Thoracic aorta (tissue), 2 donors: ENCODE measurements at places on chromosomes 5 and 9. TPM values are rescaled to one million over a fixed set of nuclear protein-coding genes. Genes with fewer than 3 reads are reported as not detected.
A peak's percentile ranks its signal among the peaks of the same experiment; 100 is the strongest.

The SLC9A3 gene
- 1.6 TPM for total RNA-seq

The IFNA21 gene
- not detected for total RNA-seq

The ANKRD31 gene
- total RNA-seq: not detected

The PRLR gene
- 0.71 TPM for total RNA-seq

DNA sequence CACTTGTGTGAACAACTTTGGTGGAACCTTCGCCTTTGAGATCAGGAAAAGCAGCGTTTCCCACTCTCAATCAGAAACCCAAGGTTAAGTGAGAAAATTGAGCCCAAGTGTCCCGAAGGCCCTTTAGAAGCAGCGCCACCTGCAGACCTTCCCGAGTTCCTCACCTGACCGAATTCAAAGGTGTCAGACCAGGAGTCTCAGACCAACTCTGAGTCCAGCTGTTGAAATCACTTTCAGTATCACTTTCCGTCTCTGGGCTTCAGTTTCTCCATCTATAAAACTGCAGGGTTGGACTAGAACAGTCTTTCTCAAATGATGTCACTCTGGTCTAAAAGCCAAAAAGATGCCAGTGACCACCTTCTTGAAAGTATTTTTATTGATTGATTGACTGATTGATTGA lies 31.7 kb upstream of the GRHPR start:
- DNase-seq: no peak
- H3K4me3 ChIP-seq: no peak overlapping the region
- no peaks in the 10 kb centered on the region for H3K36me3 ChIP-seq
- H3K4me1 ChIP-seq: no peaks in the 10 kb centered on the region

DNA sequence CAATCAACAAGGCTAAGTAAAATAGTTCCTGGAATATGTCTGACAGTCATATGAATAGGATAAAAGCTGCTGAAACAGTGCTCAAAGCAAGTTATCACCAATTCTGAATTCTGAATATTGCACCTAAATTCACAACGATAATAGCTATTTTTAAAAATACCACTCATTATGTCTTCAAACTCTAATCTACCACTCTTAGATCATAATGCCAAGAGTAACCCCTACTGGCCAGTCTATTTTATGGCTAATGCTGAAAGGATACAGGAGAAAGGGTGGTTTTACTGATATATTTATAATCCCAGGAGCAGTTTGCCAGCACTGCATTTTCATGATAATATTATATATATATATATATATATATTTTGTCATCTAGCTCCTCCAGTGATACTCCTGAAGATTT lies 232.8 kb downstream of the PDE4D start:
- H3K4me1 ChIP-seq: peaks cover 24% of the 10 kb centered on the region
- DNase-seq: no peak
- no peak overlapping the region for H3K27ac ChIP-seq
- no peaks in the 10 kb centered on the region for H3K36me3 ChIP-seq
- H3K4me3 ChIP-seq: no peak overlapping the region

GRCh38 chr5:158308429-158309025 lies 449.6 kb upstream of the CLINT1 start:
- DNase-seq: no peak
- no peaks in the 10 kb centered on the region for H3K36me3 ChIP-seq
- no peaks in the 10 kb centered on the region for H3K27me3 ChIP-seq
- H3K4me3 ChIP-seq: no peak overlapping the region
- H3K27ac ChIP-seq: no peak overlapping the region

GRCh38 chr9:107809871-107810460 lies 320.4 kb upstream of the KLF4 start:
- H3K4me1 ChIP-seq: no peaks in the 10 kb centered on the region
- no peaks in the 10 kb centered on the region for H3K27me3 ChIP-seq
- no peak for DNase-seq
- no peak overlapping the region for H3K4me3 ChIP-seq
- H3K36me3 ChIP-seq: no peaks in the 10 kb centered on the region

DNA sequence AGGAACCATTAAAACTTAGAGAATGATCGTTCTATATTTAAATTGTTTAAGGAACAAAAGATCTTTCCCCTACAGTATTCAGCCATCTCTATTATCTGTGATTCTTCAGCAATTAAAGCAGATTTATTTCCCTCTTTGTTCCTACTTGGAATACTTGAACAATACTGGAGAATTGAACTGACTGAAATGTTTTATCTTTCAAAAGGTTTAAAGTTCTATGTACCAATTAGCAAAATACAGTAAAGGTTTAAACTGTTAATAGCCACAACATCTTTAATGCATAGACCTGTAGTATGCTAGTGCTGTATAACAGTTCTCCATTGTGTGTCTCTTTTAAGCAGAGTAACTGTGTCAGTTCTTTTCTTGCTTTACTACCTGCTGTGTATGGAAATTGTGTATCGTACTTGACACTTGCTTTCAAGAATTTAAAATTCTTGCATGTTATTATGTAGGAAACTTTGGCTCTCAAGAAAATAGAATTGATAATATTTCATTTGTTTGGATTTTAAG lies 54.0 kb downstream of the NDUFS4 start:
- H3K27me3 ChIP-seq: no peaks in the 10 kb centered on the region
- no peaks in the 10 kb centered on the region for H3K36me3 ChIP-seq
- H3K4me1 ChIP-seq: no peaks in the 10 kb centered on the region

DNA sequence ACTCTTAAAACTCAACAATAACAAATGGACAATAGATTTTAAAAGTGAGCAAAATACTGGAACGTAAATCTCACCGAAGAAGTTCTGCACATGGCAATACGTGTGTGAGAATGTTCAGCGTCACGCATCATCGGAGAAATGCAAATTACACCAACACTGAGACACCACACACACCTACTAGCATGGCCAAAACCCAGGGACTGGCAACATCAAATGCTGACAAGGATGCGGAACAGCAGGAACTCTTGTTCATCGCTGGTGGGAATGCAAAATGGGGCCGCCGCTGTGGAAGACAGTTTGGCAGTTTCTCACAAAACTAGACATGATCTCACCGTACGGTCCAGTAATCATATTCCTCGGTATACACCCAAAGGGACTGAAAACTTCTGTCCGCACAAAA lies 21.6 kb upstream of the CLPTM1L start:
- no peaks in the 10 kb centered on the region for H3K36me3 ChIP-seq
- no peak overlapping the region for H3K27ac ChIP-seq
- no peak for DNase-seq
- no peaks in the 10 kb centered on the region for H3K27me3 ChIP-seq

DNA sequence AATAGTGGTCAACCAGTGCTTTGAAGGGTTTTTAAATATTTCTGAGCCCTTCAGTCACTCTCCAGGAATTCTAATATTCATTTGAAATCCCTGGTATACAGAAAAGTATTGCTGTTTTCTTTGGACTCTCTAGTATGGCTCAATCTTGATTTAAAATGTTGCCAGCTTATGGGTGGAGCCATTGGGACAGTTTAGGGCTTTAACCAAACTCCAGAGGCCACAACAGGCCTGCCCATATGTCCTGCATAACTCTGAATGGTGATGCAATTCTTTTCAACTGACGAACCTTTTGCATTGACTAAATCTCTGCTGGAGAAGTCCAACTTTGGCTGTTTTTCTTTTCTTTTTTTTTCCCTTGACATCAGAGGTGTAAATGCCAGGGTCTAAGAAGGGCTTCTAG lies 10.3 kb upstream of the ANKHD1 start:
- no peak overlapping the region for H3K4me3 ChIP-seq
- H3K36me3 ChIP-seq: no peaks in the 10 kb centered on the region
- no peaks in the 10 kb centered on the region for H3K27me3 ChIP-seq
- DNase-seq: no peak
- no peak overlapping the region for H3K27ac ChIP-seq

DNA sequence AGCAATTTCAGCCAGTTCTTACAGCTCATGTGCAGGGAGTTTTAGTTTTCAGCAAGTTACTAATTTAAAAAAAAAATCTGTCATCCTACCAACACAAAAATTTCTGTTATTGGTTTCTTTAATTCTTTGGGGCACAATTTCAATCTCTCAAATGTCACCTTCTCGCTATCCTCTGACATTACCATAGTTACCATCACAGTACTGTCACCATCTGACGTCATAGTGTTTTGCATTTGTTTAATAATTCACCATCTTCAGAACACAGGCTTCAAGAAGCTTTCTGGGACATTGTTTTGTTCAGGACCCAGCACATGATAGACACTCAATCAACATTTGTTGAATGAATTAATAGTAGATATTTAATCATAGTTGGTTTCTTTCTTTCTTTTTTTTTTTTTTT lies 155.1 kb downstream of the PDZD2 start:
- no peaks in the 10 kb centered on the region for H3K27me3 ChIP-seq
- H3K4me1 ChIP-seq: no peaks in the 10 kb centered on the region
- no peak overlapping the region for H3K4me3 ChIP-seq
- H3K27ac ChIP-seq: no peak overlapping the region
- H3K36me3 ChIP-seq: no peaks in the 10 kb centered on the region
- DNase-seq: no peak

DNA sequence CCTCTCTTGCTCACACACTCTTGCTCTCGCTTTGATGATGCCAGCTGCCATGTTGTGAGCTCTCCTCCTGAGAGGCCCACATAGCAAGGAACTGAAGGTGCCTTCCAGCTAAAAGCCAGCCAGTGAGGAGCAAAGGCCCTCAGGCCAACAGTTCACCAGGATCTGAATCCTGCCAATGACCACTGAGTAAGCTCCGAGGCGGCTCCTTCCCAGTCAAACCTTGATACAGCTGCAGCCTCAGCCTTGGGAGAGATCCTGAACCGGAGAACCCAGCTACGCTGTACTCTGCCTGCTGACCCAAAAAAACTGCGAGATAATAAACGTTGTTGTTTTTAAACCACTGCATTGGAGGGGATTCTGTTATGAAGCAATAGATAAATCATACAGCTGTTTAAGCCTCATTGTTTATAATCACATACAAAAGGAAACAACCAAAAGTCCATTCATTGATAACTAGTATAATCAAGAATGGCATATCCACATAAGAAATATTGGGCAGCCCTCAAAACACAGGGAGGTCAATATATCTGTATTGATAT lies 49.0 kb upstream of the IFNK start:
- no peaks in the 10 kb centered on the region for H3K27me3 ChIP-seq
- no peak for DNase-seq
- peaks cover 19% of the 10 kb centered on the region for H3K4me1 ChIP-seq
- no peak overlapping the region for H3K4me3 ChIP-seq
- H3K27ac ChIP-seq: no peak overlapping the region

- DNase-seq: no peak
- H3K4me3 ChIP-seq: no peak overlapping the region
- no peaks in the 10 kb centered on the region for H3K4me1 ChIP-seq
- no peak overlapping the region for H3K27ac ChIP-seq
- H3K36me3 ChIP-seq: no peaks in the 10 kb centered on the region
Measured at GRCh38 chr9:118473521-118473920, 769.3 kb downstream of the TLR4 start.

GRCh38 chr5:116374434-116374852 lies 200.2 kb downstream of the SEMA6A start:
- DNase-seq: no peak
- no peak overlapping the region for H3K4me3 ChIP-seq
- H3K4me1 ChIP-seq: no peaks in the 10 kb centered on the region
- no peaks in the 10 kb centered on the region for H3K36me3 ChIP-seq

DNA sequence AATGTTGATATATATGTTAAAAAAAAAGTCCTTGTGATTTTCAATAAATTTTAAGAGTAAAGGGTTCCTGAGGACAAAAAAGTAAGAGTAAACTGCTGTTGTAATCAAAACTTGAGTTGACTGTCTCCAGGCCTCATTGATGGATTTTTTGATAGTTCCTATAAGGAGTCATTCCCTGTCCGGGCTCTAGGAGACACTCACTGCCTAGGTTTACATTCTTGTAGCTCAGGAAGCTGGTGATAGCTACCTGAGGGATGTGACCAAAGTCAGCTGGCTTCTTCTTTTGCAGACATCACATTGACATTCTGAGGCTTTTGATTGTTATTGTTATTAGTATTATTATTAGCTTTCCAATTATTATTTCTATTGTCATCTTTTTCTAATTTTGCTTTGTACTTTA lies 116.5 kb upstream of the FBXL7 start:
- DNase-seq: no peak
- no peak overlapping the region for H3K4me3 ChIP-seq
- no peaks in the 10 kb centered on the region for H3K27me3 ChIP-seq
- no peaks in the 10 kb centered on the region for H3K36me3 ChIP-seq
- H3K4me1 ChIP-seq: no peaks in the 10 kb centered on the region

GRCh38 chr9:132356324-132356924 lies 1.6 kb upstream of the SETX start:
- no peak overlapping the region for H3K27ac ChIP-seq
- no peaks in the 10 kb centered on the region for H3K27me3 ChIP-seq
- DNase-seq: no peak

GRCh38 chr9:81890104-81890503 lies 38.1 kb upstream of the SPATA31D4 start:
- H3K4me3 ChIP-seq: no peak overlapping the region
- H3K27ac ChIP-seq: no peak overlapping the region
- no peak for DNase-seq
- H3K4me1 ChIP-seq: no peaks in the 10 kb centered on the region
- no peaks in the 10 kb centered on the region for H3K36me3 ChIP-seq
- H3K27me3 ChIP-seq: no peaks in the 10 kb centered on the region

DNA sequence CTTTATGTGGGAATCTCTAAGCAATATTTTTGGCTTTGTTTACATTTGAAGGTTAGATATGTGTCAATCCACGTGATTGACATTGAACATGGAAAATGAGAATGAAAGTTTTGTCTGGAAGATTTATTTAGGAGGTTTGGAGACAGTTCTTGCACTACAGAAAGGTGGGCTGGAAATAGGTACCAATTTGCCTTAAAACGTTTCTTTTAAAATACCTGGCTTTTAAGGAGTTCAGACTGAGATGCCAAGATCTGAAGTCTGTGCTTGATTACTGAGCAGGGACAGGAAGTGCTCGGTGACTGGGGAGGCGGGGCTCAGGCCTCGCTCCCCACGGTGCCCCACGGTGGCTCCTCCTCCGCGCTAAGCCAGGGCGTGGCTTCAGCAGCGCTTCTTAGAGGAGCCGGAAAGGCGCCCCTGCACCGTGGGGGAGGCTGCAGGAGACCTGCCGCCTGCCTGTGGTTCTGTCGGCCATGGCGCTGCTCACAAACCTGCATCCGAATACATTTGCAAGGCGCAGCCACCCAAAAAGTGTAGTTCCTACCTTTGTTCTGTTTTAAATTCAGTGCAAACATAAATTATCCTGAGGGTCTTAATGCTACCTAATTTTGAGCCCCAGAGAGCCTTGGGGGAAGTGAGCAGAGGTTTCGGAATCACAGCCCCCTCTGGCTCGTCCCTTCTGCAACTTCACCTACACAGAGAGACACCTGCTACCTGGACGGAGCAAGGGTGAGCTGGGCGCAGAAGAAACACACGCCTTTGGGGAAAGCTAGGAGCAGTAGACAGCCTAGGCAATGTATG lies 49.2 kb downstream of the USP20 start:
- H3K36me3 ChIP-seq: peaks cover 8% of the 10 kb centered on the region
- H3K27ac ChIP-seq: peak overlapping the region; percentile 75
- peaks cover 36% of the 10 kb centered on the region for H3K4me1 ChIP-seq
- peak; percentile 59 for DNase-seq
- no peaks in the 10 kb centered on the region for H3K27me3 ChIP-seq
- H3K4me3 ChIP-seq: peak overlapping the region; percentile 60

- DNase-seq: no peak
- H3K36me3 ChIP-seq: no peaks in the 10 kb centered on the region
- no peaks in the 10 kb centered on the region for H3K4me1 ChIP-seq
- H3K27ac ChIP-seq: no peak overlapping the region
Measured at GRCh38 chr5:142206801-142207200, 98.2 kb downstream of the NDFIP1 start.
